Activated naive CD4-positive, alpha-beta T cell (primary cell): ENCODE measurements at places on chromosomes 5 and 9.

GRCh38 chr9:89654025-89654662 lies 49.3 kb downstream of the GADD45G start:
- no peak for DNase-seq

- no peak for DNase-seq
These were observed 63.1 kb upstream of the CDK5RAP2 start for GRCh38 chr9:120643061-120643460.

DNA sequence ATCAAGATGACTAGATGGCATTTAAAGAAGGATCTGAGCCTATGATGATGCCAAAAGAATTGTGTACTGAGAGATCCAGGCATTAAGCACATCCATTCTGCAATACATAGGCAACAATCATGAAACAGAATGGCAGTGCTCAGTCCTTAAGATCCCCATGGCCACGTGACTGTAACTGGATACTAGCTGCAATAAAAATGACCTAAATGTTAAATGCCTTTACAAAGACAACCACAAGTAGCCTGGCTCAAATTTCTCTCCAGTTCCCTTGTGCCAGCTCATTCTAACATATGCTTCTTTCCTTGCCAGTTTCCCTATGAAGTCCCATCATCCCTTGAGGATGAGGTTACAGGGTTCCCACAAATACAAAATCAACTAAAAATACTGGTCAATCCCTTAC lies 148.3 kb upstream of the GHR start:
- no peak for DNase-seq

DNA sequence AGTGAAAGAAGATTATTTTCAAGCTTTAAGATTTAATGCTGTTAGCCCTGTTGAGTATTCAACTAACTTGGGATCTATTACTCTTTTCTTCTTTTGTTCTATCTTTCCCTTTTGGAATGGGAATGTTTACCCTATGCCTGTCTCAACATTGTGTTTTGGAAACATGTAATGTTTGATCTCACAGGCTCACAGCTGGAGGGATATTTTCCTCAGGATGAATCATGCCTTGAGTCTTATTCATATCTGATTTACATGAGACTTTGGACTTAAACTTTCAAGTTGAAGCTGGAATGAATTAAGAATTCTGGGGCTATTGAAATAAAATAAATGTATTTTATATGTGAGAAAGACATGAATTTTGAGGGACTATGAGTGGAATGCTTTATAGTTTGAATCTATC lies 607.8 kb upstream of the PTGER4 start:
- DNase-seq, result no peak

- DNase-seq, result no peak
These were observed 126.6 kb upstream of the IZUMO3 start for GRCh38 chr9:24672336-24672735.

- no peak for DNase-seq
These were observed 49.8 kb downstream of the AK8 start for GRCh38 chr9:132828201-132828770.

DNA sequence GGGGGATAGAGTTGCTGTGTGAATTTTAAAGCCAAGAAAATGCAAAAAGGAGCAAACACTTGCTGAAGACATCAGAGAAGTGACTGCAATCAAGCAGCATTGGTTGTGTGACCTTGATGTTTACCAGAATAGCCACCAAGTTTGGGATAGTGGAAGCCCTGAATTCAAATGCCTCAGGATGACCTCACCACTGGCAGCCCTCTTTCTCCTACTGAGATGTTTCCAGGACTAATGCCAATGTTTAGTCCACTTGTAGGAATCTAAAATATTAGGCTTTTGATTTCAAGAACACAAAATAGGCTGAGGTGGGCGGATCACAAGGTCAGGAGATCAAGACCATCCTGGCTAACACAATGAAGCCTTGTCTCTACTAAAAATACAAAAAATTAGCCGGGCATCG lies 112.2 kb upstream of the NUDT12 start:
- no peak for DNase-seq

DNA sequence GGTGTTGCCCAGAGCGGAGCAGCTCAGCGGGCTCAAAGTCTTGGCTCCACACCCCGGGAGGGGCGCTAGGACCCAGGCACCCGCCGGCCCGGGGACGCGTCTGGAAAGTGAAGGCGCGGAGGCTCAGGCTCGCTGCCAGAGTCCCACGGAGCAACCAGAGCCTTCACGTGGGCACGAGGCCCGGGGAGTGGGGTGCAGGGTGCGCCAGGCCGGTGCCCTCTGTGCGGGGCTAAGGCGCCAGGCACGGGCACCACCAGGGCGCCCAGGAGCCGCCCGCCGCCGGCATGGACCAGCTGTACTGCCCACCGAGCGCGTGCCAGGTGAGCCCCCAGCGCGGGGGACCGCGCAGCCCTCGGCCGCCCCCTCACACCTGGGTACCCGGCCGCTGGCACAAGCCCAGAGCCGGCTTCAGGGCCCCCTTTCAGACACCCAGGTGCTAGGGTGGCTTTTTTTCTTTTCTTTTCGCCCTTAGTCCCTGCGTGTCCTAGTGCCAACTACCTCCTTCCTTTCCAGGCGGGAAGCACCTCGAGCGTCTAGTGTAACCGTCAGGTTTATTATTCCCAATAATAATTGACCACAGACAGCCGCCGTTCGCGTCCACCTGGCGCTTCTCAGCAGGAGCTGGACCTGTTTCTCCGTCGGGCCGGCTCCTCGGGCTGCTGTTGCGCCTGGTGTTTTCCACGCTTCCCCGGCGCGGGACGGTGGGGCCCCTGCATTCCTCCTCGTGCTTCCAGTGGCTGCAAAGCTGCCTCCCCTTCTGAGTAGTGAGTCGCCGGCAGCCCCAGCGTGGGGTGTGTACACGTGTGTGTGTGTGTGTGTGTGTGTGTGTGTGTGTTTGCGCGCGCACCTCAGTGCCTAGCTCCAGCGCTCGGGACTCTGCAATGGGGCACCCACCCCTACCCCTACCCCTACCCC lies 30.1 kb upstream of the PDE8B start:
- DNase-seq, result no peak

DNA sequence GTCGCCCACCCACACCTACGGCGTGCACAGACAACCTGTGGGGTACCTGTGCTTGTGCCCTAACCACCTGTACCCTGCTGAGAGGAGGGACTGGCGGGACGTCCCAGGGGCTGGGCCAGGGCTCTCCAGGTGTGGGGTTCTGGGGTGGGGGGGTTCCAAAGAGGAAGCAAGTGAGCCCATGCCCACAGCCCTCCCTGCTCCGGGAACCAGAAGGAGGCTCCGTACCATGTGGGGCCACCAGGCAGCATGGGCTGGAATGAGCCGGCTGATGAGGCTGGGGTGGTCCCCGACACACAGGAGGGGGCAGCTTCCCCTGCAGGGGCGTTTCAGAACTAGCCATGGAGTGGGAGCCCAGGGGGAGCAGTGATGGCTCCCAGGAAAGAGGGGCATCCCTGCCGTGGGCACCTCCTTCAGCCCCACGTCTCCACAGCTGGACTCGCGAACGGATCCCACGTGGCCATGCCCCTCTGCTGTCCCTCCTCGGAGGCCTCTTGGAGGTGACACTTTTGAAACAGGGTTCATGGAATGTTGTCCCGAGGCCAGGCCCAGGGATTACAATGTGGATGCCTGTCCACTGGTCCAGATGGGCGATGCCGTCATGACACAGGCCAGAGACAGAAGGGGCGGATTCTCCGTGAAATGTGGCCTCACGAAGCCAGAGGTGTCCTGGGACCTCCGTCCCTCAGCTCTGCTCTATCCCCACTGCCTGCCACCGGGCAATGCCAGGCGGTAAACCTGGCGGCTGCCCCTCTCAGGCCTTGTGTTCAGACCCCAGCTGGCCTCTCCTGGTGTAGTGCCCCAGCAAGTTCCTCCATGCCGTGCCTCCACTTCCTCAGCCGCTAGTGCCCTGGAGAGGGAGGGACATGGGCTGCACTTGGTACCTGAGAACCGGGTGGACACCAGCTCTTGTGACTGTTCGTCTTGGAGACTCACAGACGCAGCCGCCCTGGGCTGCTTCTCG lies 33.6 kb upstream of the IRX4 start:
- DNase-seq, result no peak

GRCh38 chr9:110156416-110156815 lies 51.5 kb downstream of the C9orf152 start:
- no peak for DNase-seq

DNA sequence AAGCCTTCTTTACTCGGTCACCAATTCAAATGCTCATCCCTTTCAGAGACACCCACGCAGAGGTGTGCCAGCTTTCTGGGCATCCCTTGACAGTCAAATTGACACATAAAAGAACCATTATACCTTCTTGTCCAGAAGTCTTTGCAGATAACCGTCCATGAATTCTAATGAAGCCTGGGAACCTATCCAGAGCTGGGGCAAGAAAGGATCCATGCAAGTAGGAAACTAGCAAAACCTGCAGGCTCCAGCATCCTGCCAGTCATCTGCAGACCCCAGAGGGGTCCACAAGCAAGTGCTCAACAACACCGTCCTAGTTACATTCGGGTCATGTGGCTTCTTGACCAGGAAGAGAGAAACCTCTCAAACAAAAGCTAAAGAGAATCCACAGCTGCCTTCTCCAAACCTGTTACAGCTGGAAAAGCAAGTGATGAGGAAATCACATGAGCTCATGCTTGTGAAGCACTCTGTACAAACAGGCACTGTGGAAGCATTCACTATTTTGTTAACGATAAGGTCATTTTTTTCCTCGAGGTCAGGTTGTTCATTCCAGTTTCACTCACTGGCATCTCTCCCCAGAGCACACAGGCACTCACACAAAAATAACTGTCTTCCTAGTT lies 80.2 kb upstream of the DMRT1 start:
- DNase-seq, result no peak

GRCh38 chr9:95250462-95251221 lies 66.9 kb downstream of the FANCC start:
- DNase-seq, result no peak

DNA sequence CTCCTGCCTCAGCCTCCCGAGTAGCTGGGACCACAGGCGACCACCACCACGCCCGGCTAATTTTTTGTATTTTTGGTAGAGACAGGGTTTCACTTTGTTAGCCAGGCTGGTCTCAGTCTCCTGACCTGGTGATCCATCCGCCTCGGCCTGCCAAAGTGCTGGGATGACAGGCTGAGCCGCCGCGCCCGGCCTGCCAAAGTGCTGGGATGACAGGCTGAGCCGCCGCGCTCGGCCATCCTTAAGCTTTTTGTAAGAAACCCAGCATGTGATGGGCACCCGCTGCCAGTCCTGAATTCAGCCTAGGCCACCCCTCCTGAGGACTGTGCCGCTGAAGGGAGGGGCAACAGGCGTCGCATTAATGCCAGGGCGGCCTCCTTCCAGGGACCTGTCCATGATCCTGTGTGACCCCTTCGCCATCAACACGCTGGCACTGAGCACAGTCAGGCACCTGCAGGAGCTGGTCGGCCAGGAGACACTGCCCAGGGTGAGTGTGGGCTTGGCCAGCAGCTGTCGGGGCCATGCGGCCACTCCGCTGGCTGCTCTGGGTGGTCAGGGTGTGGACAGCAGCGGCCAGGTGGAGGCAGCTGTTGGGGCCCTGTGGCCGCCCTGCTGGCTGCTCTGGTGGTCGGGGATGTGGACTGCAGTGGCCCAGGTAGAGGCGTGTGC lies 10.5 kb downstream of the NELFB start:
- no peak for DNase-seq

DNA sequence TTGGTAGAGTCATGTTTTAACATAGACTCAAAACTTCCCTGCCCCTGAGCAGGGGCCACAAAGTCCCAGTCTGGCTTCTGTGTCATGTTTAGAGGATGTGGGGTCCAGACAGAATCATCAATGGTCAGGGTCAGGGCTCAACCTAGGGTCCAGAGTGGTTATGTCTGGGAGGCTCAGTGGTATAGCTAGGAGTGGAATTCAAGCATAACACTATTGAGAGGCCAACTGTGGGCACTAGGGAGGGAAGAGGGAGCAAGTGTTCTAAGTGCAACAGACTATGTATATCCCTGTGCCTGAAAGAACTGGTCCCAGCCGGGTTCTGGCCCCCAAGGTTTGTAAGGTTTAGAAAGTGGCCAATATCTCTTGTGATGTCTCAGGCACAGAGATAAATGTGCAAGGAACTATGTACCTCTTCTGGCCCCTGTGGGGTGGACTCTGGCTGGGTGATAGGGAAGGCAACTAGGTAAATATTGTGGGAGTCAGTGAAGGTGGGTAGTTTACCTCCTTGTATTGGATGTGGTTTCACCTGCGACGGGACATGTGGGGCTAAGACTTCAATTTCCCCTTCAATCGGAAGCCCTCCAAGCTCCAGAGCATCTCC lies 14.0 kb downstream of the MYORG start:
- no peak for DNase-seq

DNA sequence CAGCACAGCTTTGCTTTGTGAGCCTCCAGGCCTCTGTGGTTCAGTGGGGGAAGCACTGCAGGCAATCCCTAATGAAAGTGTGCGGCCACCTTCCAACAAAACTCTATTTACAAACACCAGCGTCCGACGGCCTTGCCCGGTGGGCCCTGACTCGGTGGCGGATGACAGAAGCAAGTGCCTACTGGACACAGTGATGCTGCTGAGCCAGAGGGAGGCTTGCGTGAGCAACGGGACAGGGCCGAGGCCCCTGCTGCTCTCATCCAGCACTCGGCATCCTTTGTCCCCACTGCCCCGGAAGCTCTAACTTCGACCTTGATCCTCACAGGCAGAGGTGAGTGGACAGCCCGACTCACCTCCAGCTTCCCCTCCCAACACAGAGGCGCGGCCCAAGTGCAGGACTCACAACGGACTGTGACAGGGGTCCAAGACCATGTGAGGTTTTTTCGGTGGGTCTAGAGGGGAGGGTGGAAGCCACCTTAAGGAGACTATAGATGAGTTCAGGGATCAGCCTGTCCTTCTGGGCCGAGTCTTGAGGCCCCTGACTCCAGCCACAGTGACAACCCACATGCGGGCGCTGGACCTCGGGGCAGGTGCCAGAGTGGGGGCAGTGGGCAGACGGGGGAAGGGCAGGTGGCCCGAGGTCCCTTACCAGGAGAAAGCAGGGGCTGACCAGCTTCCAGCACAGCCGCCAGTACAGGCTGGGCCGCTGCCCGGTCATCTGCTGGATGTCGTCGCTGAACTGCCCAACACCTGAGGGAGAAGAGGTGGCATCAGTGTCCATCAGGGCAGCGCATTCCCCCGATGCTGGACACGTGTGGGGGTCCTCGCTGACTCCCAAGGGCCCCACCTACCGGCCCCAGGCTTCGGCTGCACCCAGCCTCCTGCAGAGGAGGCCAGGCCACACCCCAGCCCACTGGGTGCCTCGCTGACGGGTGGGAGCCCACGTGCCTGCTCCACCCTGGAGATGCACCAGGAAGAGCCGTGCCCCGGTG lies 39.4 kb downstream of the SLC6A3 start:
- no peak for DNase-seq

DNA sequence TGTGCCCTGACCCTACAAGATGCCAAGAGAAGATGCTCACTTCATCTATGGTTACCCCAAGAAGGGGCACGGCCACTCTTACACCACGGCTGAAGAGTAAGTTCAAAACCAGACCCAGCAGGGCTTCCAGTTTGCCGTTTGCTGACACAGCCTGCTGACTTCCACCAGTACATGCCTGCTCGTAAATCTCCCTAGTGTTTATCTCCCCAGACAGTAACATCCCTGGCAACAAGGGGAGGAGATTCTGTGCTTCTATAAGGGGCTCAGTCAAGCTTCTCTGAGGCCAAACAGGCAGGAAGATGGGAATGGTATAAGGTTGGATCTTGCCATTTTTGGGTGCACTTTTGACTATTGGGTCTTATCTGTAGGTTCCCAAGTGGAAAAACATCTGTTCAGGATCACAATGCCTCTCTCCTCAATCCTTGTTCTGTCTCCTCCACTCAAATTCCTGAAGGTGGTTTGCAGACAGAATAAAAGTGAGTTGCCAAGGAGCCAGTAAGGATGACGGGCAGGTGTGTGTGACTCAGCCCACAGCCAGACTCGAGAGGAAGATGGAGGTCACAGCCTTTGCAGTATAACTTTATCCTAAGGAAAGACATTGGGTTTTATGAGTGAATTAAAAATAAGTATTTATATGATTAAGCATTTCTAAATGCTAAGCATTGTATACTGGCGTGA lies 1.9 kb downstream of the MLANA start:
- no peak for DNase-seq

GRCh38 chr5:117177302-117177701 lies 602.7 kb upstream of the SEMA6A start:
- DNase-seq, result no peak
